ENCODE measurements at places on chromosomes 5 and 9.

GRCh38 chr9:111622626-111623025 is 8.5 kb upstream of the DNAJC25 start:
- DNase-seq = no peak

GRCh38 chr5:11557063-11557462 is 347.2 kb downstream of the CTNND2 start:
- DNase-seq = no peak

DNA sequence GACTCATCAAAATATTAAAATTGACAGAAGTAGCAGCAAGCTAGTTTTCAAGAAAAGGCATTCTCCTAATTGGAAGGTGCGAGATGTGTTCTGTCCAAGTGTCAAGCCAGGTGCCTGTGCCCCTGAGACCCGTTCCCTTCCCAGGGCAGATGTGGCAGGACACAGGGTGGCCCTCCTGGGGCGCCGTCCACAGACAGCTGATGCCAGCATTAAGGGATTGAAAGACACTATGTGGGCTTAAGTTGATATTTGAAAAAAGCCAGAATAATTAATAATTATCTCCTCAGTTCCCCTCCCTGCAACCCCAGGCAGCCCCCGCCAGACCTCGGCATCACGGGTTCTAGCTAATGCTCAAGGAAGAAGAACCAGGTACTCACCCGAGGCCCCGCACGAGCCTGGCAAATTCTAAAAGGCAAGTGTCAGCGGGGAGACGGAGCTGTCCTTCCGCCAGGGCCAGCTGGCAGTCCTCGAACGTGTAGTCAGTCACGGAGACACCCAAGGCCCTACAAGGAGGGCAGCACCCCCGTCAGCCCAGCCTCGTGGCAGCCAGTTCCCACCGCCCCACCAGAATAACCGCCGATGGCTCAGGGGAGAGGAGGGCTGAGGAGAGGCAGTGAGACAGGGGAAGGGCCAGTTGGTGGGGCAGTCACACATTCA is 29.1 kb upstream of the SLC6A3 start:
- no peak for DNase-seq

GRCh38 chr5:122730037-122730436 is 44.8 kb upstream of the SNX2 start:
- DNase-seq = no peak

DNA sequence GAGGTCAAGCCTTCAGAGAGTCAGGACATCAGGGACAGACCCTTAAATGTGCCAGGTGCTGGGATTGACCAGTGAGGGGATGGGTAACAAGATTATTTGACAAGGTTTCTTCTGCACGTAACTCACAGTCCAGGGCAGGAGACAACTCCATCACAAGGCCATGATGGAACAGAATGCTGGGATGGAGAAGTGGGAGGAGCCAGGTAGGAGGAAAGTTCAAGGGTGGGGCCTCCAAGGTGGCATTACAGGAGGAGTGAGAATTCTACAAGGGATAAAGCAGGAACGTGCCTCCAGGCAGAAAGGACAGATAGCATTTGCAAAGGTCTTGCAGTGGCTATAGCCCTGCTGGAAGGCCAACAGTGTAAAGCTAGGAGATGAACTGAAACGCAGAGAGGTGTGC is 102.2 kb downstream of the FGF18 start:
- no peak for DNase-seq

GRCh38 chr5:173232499-173233346 is 2.3 kb downstream of the NKX2-5 start:
- no peak for DNase-seq

DNA sequence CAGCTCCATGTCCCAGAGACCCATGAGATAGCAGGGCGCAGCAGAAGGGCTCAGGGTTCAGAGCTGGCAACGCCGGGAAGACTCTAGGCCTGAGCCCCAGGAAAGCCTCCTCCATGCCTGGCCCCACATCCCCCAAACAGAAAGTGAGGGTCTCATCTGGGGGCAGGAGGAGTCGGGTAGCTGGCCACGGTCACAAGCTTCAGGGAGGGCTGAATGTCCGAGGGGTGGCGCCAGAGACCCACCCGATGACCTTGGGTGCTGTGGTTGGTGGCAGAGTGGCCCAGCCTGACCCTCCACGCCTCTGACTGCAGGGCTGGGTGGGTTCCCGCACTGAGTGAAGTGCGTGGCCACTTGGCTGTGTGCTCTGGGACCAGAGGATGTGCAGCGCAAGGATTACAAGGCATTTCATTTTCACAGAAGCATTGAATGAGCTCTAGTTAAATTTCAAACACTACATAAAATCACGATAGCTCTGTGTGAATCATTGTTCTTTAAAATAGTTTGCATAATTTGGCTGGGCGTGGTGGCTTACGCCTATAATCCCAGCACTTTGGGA is 3.0 kb downstream of the C8G start:
- DNase-seq = no peak

GRCh38 chr5:5522336-5522735 is 99.9 kb downstream of the ICE1 start:
- DNase-seq = no peak

GRCh38 chr5:54902791-54903473 is 82.5 kb downstream of the ESM1 start:
- DNase-seq = peak; percentile 5

DNA sequence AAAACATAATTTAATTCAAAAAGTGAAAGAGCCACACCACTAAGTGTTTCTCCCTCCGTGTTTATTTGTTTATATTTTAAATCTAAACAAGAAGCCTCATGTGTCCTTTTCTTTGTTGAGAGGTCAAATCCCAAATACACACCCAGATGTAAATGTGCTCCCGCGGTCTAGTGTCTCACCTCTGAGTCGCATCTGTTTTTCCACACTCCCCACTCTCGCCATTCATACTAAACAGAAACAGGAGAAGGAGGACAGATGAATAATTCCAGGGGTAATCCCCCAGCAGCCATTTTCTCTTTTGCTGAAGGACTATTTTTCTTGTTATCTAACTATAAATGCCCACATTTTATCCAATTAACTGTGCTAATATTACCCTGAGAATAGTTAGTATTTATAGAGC is 361.6 kb upstream of the RIOK2 start:
- DNase-seq = no peak

DNA sequence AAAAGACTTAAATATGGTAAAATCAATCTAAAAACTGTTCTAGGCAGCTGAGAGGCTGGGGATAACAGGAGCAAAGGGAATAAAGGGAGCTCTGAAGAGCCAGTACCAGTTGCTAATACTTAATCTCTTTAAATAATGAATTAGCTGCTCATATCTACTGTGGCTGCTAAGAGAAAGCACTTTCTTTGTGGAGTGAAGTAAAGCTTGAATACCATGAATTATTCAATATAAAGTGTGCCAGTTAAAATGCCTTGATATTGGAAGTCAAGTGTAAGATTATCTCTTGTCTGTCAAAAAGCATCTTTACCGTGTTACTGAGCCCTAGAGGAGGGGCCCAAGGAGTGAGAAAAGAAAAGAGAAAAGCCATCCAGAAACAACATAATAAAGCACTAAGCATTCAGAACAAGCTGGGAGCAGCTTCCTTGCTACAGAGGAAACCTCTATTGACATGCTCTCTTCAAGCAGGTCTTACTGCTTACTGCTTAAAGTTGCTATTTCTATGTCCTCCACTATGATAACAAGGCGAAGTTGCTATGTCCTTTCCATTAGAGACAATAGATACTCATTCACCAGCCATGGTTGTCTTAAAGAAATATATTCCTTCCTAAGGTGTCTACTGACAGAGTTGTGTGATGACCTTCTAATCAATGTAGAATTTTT is 297.4 kb downstream of the CETN3 start:
- no peak for DNase-seq

GRCh38 chr5:6496207-6496584 is 47.5 kb downstream of the UBE2QL1 start:
- no peak for DNase-seq

GRCh38 chr5:172178301-172178987 is 9.6 kb downstream of the STK10 start:
- no peak for DNase-seq

DNA sequence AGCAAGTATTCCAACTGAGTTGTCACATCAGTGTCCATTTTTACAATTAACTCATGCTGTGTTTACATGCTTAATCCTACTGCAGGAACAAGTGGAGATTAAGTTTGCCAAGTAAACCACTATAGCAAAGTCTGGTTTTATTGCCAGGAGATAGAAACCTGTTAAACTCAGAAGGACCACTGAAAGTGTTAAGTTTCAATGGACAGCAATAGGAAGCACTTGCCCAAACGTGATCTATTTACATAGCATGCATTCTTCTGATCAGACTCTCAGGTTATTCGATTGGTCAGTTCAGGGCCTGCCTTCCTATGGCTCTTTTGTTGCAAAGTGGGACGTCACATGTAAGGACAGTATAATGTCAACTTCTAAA is 28.0 kb upstream of the IFNK start:
- DNase-seq = no peak

- no peak for DNase-seq
Observed at GRCh38 chr9:126014726-126015125, 267.6 kb downstream of the PBX3 start.

GRCh38 chr9:89781838-89782540 is 177.2 kb downstream of the GADD45G start:
- DNase-seq = no peak

- no peak for DNase-seq
Observed at GRCh38 chr5:165757791-165758190, 2252.4 kb downstream of the MAT2B start.

GRCh38 chr5:1782385-1783215 is 17.0 kb downstream of the MRPL36 start:
- no peak for DNase-seq

DNA sequence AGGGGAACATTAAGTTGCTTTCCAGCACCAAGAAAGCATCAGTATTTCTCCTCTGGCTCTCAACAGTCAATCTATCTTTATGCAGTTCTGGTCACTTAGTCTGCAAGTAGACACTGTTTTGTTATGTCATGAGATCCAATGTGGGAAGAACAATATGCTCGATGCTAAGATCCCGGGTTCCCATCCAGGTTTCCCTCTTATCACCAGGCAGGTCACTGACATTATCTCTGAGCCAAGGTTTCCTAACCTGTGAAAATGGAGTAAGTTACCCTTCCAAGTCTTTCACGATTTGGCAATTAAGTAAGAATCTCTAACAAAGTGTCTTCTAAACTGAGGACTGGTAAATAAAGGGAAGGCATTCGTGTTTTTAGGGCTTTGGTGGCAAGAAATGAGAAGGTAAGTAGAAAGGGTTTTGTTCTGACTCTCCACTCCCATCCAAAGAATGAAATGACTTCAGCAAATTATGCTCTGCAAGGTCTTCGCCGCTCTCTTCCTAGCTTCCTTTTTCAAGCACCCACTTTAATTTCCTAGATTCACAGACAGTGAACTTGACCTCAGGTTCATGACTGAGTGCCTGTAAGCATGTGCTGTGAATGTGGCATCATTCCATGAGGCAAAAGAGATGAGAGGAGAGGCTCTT is 86.4 kb downstream of the DCP2 start:
- DNase-seq = no peak

GRCh38 chr5:115733607-115734006 is 82.9 kb downstream of the CDO1 start:
- DNase-seq = no peak

DNA sequence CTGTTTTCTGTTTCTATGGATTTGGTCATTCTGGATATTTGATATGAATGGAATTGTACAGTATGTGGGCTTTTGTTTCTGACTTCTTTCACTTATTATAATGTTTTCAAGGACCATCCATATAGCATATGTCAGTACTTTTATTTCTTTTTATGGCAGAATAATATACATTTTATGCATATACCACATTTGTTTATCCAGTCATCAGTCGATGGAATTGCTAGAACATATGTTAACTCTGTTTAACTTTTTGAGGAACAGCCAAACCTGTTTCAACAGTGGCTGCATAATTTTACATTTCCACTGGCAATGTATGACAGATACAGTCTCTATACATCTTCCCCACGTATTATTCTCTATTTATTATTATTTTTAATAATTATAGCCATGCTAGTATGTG is 131.6 kb downstream of the PARP8 start:
- DNase-seq = no peak

DNA sequence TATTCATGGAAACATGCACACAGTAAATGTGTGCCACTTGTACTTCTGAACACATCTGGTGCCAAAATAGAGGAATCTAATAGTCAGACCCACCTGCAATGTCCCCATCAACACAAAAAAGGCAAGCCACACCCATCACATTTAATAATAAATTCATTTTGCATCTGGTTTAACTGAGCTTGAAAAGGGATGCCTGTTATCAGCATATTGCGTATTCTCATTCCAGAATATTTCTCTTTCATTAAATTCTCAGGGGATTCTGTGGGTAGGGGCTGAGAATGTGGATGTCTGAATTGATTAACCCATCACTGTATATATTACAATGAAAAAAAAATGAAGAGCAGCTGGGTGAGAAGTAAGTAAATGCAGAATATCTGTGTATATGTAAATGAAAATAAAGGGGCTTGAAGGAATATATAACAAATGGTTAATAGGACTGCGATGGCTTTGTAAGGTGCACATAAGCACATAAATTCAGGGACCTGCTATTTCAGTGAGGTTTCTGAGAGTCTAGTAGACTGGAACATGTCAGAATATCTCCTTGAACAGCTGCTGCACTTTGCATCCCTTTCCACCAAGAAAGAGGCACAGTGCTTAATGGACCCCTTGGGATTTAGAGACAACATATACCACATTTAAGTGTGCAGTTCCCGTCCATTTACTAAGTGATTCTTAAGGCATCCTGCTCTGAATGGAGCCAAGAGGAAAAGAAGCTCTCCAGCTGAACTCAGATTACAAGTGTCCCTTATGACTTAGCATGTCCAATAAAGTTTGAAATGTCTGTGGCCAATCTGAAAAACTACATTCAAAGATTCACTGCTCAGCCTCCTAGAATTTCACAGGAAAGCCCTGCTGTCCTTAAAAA is 104.1 kb upstream of the NIPBL start:
- no peak for DNase-seq

GRCh38 chr9:122477346-122477745 is 380 bp downstream of the OR1J1 start:
- no peak for DNase-seq

GRCh38 chr5:36602704-36603321 is 3.6 kb upstream of the SLC1A3 start:
- no peak for DNase-seq

DNA sequence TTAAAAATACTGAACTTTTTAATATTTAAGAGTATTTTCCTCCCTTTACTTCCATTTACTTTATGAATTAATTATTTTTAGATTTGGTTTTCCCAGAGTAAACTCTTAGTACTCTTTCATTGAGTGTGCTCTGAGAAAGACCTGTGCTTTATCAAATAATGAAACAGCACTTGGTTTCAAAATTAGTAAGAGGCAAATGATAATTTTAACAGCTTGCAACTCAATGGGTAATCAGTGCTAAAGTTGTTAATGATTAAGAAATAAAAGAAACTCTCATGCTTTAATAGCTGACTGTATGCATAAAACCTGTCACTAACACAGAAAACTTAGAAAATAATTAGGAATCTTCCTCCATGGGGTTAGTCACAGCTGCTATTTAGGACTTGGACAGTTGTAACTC is 244.4 kb downstream of the RFX3 start:
- DNase-seq = no peak

Measured in stimulated activated CD8-positive, alpha-beta memory T cell treated with anti-CD3 and anti-CD28 coated beads, Interleukin-4, amount 100 ng/mL, for 1 hour (primary cell).